HAP-1 (cell line): ENCODE measurements at places on chromosomes 3 and 15.
A peak's percentile ranks its signal among the peaks of the same experiment; 100 is the strongest.

DNA sequence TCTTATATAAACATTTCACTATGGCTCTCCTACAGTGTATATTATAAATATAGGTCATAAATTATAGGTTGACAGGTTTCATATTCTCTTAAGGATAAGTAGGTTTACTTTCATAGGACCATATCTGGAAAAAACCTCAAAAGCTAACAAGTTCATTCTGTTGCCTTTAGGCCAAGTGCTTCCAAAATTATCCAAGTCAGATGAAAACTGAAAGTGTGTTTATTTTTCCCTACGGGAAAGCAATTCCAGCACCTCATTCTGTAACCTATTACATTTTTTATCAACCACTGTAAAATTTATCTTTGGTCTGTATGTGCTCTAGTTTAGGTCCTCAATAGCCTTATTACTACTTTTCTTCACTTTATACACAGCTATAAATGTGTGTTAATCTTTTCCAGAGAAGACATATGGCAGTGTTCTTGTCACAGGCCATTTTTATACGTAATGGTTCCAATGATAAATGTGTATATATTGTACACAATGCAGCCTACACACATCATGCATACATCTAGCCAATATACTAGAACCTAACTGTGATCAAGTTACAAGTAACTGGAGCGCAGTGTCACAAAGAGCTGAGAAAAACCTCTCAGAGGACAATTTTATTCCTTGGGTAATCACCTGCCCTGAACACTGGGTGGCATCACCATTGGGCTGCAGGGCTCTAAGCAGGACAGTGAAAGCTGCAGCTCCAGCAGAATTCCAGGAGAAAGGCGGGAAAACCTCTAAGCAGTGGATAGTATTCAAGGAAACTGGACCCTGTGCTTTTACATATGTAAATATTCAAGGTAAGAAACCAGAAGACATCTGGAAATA lies 251.3 kb downstream of the CTNNB1 start:
- no peak for DNase-seq

GRCh38 chr15:91936182-91936775 lies 82.8 kb downstream of the SLCO3A1 start:
- DNase-seq: no peak

DNA sequence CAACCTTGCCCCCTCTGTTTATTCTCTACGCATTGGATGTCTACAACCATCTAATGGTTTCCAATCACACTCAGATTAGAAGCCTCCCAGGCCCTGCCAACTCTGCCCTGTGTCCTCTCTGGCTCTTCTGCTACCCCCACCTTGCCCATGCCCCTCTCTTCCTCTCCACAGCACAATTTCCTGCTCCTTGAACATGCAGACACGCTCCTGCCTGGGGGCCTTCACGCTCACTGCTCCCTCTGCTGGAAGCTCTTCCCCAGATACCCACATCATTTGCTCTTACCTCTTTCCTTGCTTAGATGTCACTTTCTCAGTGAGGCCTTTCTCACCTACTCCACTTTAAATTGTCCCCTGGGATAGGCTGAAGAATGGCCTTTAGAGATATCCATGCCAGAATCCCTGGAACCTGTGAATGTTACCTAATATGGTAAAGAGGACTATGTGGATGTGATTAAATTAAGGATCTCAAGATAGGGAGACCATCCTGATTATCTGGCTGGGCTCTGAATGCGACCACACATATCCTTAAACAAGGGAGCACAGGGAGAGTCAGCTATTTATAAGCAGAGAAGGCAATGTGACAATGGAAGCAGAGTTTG lies 9.9 kb downstream of the KY start:
- DNase-seq: peak; percentile 67

DNA sequence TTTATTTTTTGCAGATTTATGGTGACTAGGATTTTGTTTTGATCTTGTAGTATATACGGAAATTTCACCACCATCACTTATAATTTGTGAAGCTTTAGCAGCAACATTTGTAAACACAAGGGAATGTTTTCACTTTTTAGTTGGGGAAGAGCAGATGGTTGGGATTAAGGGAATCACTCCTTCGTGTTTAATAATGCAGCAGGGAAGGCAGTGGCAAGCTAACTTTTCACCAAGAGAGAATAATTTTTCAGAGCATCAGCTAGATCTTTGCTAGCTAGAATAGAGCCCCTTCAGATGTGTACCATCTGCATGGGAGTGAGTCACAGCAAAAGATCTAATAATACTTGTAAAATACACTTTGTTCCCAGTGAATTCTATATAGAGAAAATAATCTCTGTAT lies 632.7 kb downstream of the CADM2 start:
- DNase-seq: no peak

GRCh38 chr3:175695251-175695650 lies 836.1 kb downstream of the NAALADL2 start:
- no peak for DNase-seq

- no peak for DNase-seq
Observed at GRCh38 chr3:184643442-184643841, 68.4 kb downstream of the MAGEF1 start.

DNA sequence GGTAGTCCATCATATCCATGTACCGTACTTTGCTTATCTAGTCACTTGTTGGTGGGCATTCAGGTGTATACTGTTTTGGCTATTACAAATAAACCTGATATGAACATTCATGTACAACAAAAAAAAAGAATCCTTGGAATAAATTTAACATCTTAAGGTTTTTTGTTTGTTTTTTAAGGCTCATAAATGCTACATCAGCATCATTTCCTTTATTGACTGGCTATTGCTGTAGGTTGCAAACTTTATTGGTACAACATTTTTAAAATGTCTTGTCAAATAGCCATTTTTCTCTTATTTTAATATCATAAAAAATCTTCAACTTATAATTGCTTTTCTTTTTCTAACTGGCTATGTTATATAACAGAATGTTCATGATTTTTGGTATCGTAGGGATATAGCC lies 16.2 kb downstream of the DHFR2 start:
- DNase-seq: no peak

GRCh38 chr3:3578718-3579117 lies 220.5 kb upstream of the LRRN1 start:
- no peak for DNase-seq

DNA sequence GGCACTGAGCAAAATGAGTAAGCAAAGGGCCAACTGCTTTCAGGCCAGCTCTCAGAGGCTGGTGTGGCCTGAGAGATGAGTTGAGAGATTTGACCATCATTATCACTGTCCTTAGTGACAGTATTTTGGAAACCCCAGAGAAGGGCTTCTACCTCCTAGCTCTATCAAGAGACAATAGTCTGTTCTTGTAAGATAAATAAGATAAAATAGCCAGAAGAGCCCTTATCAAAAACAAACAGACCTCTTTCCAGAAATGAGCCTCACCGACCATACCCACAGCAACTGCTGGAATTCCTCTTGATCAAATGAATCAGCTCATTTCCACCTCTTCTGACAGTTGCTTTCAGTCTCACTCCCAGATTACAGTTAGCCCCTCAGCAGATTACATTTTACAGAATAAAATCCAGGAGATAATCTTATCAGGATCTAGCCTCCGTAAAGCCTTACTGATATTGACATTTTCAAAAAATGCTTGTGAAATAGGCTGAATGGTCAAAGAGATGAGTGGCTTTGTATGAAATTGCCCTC lies 4.5 kb downstream of the HDC start:
- DNase-seq: no peak
